Effector CD4-positive, alpha-beta T cell (primary cell): ENCODE measurements at places on chromosomes 2 and 18.
A peak's percentile ranks its signal among the peaks of the same experiment; 100 is the strongest.

DNA sequence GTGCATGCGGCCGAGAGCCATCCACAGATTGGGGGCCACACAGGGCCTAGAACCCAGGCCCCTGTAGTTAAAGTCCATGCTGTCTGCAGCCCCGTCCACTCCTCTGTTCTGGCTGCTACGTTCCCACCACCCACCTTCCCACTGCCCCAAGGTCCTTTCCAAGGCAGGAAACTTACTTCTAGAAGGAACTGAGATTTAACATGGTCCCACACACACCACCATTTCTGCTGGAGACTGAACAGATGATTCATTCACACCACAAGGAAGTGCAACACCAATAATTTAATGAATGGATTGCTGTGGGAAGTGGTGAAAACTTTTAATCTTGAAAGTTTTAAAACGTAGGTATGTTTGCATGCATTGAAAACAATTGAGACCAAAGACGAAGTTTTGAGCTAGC, 95.2 kb downstream of the LBH start:
- DNase-seq, result no peak

- no peak for DNase-seq
Observed at GRCh38 chr2:162085090-162085891, 11.3 kb upstream of the DPP4 start.

- DNase-seq, result no peak
Observed at GRCh38 chr2:23293063-23293462, 91.9 kb upstream of the KLHL29 start.

GRCh38 chr2:20676353-20677215, 9.6 kb downstream of the GDF7 start:
- no peak for DNase-seq

DNA sequence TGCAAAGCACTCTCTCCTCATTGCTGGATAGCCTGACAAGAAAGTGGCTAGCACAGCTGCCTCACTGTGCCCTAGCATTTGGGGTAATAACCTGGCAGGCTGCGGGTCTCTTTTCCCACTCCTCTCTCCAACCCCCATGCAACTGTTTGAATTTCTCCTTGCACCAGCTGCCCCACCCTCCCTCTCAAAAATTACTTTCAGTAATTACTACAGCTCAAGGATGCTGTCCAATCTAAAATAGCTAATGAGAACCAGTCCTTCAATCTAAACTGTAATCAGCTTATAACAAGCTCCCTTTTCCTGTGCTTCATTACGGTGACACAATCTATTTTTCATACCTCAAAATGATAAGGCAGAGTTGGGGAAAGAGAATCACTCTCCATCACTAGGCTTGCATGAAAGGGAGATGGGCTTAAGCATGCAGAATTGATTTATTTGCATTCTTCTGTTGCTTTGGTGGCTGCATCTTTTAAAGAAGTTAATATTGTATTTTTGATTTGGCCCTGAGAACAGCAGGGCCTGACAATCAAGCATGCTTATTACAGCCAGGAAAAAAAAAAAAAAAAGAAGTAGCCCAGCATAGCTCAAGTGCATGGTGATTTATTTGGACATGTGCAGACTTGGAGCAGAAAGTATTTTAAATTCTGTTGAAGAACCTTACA, 881.8 kb downstream of the SLC4A3 start:
- DNase-seq, result no peak

DNA sequence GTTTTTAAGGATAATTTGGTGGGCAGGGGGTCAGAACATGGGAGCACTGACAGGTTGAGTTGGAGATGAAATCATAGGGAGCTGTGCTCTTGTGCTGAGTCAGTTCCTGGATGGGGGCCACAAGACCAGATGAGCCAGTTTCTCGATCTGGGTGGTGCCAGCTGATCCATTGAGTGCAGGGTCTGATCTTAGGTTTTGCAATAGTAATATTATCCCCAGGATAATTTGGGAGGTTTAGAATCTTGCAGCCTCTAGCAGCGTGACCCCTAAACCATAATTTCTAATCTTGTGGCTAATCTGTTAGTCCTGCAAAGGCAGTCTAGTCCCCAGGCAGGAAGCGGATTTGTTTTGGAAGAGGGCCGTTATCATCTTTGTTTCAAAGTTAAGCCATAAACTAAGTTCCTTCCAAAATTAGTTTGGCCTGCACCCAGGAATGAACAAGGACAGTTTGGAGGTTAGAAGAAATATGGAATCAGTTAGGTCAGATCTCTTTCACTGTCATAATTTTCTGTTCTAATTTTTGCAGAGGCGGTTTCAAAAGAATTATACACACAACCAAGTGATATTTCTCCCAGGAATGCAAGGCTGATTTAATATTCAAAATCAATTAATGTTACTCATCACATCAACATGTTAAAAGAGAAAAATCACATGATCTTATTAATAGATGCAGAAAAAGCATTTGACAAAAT, 23.0 kb downstream of the DBI start:
- no peak for DNase-seq

- DNase-seq, result no peak
Observed at GRCh38 chr18:55739488-55739887, 151.5 kb upstream of the TCF4 start.

DNA sequence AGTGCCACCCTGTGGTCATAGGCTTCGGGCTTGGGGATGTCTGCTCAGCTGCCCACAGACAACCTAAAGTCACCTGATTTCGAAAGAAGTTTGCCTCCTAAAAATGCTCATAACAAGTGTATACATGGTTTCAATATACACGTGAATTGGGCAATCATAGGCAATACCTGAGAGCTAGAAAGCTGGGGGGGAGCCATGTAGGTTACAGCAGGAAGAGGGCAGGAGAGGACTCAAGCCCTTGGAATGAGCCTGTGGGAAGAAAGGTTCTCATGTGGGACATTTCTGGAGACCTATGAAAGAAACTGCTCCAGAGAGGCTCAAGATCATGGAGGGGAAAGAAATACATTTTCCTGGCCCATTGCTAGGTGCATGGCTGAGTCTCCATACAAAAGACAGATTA, 109.7 kb downstream of the ACOXL start:
- no peak for DNase-seq

DNA sequence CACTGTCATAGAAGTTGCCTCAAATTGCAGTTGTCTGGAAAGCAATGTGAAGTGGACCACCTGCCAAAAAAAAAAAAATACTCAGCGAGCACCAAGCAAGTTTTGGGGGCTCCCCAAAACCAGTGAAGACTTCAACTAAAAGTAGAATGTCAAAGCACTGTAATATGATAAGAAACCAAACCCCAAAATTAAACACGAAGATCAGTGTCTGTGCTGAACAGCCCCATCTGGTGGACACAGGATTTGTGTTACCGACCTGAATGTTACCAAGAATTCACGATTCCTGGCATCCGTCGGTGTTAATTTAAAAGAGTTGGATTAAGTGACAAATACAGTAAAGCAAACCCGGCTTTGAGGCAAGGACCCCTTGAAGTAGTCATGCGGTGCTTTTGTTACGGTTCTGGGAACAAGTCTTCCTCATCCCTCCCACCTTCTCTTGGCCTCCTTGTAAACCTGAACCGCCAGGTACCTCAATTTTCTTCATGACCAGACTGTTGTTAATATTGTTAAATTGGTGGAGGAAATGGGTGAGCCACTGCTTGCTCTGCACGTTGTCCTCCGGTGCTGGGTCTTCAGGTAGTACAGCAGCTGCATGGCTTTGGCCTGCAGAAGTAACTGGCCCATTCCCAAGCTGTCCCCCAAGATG, 31.3 kb upstream of the SSB start:
- peak; percentile 43 for DNase-seq

GRCh38 chr2:54628418-54628817, 95.0 kb upstream of the EML6 start:
- no peak for DNase-seq

DNA sequence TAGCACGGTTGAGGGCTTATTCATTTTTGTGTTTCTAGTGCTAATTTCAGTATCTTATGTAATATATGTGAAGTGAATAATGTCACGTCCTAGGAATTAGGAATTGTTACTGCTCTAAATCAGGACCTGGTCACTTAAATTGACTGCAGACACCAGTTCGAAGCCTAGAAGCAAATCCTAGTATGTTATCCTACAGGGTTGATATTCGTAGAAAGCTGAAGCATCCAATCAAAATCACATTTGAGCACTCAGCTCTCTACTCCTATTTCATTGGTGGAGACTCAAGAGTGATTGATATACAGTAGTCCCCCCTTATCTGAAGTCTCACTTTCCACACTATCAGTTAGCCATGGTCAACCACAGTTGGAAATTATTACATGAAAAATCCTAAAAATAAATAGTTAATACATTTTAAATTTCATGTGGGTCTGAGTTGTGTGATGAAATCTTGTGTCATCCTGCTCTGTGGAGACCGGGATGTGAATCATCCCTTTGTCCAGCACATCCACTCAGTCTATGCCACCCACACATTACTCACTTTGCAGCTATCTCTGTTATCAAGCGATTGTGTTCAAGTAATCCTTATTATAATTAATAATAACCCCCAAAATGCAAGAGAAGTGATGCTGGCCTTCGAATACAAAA, 35.2 kb upstream of the SCN9A start:
- DNase-seq, result no peak

DNA sequence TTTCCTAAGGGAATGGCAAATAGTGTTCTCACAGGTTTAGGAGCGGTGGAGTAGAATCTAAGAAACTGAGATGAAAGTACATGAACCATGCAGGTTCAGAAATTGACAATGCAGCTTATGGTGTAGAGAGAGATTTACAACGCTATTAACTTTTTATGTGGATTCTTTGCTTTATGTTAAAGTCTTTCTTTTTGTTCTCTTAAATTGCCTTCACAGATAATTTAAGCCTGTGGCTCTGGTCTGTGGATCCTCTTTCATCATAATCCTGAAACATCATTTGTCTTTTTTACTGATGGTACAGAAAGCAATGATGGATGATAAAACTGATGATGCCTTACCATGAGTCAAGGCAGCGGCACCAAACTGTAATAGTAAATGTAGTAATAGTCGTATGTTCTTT, 30.3 kb downstream of the SOCS6 start:
- no peak for DNase-seq

DNA sequence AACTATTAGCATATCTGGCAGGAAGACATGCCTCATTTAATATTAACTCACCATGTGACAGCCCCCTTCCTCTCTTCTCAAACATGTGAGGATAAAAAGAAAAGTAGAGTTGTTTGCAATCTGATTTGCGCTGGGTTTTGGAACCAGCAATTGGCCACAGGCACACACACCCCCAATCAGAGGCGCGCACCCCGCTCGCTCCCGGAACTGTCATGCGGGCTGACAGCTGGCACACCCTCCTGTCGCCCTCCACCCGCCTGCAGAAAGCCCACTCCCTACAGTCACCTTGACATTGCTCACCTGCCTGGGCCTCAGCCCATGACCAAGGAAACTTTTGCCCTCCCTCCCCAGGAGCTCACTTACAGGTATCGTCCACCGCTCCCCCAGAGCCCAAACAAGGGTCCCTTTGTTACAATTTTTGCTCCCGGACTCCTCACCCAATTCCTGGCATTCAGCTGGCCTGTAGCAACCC, 1.1 kb downstream of the COBLL1 start:
- no peak for DNase-seq

- no peak for DNase-seq
Observed at GRCh38 chr2:168686452-168687191, 115.8 kb upstream of the NOSTRIN start.

GRCh38 chr2:47354013-47354847, 48.7 kb upstream of the MSH2 start:
- no peak for DNase-seq

DNA sequence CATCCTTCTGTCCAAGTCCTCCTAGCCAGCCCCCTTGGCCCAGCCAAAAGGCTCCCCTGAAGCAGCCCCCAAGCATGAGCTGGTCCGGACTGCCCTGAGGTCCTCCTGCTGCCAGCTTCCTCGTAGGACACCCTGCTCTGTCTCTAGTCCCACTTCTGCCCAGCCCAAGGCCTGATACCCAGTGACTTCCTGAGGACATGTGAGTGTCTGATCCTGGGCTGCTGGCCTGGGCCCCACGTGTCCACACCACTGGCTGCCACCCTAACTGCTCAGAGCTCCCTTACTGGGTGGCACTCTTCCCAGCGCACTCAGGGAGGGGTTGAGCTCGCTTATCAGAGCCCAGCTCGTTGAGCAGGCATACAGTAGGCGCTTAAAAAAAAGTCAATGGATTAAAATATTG, 34.4 kb upstream of the PDIA6 start:
- no peak for DNase-seq

DNA sequence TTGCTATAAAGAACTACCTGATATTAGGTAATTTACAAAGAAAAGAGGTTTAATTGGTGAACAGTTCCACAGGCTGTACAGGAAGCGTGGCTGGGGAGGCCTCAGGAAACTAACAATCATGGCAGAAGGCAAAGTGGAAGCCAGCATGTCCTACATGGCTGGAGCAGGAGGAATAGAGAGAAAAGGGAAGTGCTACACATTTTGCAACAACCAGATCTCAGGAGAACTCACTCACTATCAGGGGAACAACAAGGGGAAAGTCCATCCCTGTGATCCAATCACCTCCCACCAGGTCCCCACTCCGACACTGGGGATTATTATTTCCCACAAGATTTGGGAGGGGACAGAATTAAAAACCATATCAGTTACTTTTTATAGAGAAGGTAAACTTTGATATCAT, 273.5 kb upstream of the MMADHC start:
- no peak for DNase-seq

DNA sequence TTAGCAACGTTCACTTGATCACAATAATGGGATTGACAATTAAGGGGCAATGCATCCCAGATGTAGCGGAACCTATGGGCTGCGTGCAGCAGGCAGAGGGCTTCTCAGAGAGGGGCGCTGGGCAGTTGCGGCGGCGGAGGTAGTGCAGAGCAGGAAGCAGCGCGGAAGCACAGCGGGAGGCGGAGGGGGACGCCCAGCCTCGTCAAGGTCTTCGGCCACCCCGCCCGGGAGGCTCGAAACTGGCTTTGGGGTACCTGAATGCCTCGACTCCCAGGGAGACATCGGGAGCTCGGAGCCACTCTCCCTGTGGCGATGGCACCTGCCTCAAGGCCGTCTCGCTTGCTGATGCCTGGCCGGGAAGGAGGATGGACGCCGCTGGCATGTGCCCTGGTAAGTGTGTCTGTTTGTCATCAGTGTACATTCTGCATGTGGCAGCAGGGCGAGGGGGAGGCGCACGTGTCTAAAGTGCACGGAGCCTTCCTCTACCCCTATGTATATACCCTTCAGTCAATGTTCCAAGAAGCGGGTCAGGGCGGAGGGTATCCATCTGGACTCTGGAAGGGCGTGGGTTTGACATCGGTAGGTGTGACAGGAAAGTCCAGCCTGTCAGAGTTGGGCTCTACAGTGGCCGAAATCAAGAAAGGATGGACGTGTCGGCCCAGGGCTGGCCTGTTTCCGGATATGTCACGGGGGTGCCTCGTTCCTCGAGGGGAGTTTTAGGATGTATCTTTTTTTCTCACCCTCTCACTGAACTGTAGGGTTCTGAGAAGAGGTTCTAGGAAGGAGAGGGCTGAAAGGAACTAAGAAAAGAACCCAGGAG, 7.5 kb upstream of the SP9 start:
- no peak for DNase-seq
